Urothelium cell line (cell line): ENCODE measurements at places on chromosomes 12 and 14.
A peak's percentile ranks its signal among the peaks of the same experiment; 100 is the strongest.

DNA sequence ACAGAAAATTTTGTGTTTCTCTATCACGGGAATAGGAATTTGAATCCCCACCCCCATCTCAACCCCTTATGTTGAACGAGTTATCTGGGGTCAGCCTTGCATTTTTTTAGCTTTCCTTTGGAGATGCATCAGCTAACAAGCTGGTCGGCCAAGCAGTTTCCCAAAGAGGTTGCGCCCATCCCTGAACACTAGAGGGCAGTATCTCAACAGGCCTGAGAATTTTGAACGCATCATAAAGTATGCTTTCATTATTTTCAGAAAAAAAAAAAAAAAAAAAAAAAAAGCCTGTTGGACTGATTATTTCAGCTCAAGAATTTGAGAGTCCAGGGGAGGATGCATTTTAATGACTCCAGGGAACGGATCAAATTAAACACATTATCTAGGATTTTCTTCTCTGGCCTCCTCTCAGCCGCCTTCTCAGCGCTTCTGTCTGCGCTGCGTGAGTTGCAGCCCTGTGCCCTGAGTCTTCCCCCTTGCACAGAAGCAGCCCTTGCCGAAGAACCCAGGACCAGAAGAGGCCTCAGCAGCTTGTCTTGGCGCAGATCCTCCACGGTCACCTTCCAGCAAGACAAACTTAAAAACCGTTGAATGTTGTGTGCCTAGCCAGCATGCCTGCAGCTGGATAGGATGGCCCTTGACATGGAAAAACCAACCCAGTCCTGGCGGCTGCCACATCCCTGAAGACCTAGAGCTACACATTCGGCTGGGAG lies 76.6 kb upstream of the GZMB start:
- peak; percentile 66 for DNase-seq

GRCh38 chr12:45681465-45681864 lies 48.0 kb upstream of the ARID2 start:
- no peak for DNase-seq

- no peak for DNase-seq
Observed at GRCh38 chr12:5268424-5269210, 163.3 kb upstream of the NTF3 start.

GRCh38 chr12:112716099-112717093 lies 75.2 kb upstream of the RPH3A start:
- DNase-seq = peak; percentile 31

DNA sequence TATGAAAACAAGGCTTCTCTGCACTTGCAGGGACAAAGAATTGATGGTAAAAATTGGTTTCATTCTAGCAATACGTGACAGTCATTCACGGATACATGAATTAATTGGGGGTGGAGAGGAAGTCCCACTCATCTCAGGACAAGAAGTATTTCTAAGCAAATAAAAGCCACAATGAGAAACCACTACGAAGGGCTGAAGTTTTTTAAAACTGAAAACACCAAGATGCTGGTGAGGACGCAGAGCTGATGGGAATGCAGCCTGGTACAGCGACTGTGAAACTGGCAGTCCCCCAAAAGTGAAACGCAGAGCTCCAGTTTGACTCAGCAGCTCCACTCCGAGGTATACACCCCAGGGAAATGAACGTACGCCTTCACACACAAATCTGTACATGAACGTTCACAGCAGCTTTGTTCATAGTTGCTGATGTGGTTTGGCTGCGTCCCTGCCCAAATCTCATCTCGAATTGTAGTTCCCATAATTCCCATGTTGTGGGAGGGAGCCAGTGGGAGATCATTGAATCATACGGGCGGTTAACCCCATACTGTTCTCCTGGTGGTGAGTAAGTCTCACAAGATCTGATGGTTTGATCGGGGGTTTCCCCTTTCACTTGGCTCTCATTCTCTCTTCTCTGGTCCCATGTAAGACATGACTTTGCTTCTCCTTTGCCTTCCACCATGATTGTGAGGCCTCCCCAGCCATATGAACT lies 89.0 kb downstream of the SCARB1 start:
- peak; percentile 49 for DNase-seq

DNA sequence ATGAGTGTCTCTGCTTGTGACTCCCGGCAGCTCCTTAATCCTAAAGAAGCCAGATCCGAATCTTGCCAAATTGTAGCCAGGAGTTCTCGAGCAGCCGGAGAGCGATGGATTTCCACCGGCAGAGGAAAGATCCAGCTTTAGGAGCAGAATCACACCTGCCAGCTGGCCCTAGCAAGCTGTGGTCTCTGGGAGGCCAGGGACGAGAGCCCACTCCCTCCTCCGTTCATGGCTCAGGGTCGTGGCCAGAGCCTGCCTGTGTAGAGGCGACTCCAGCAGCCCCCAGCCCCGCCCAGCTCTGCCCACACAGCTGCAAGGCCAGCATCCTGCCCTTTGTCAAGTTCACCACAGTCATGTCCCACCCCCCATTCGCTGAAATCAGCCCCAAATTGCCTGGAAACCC lies 121.0 kb downstream of the SCARB1 start:
- DNase-seq = no peak

DNA sequence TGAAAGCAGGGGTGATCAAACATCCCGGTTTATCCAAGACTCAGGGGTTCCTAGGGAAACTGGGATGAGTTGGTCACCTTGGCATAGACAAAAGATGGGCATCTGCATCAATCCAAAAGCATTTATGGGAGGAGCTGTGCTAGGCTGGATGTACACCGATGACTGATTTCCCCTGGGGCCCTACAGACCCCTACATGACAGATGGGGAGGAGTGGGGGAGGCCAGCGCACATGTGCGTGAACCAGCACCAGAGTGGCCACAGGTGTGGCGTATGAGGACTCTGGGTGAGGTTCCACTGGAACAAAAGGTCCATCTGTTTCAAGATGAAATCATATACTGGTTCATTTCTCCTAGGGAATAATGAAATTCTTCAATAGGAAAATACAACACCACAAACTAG lies 210.4 kb downstream of the ITPR2 start:
- no peak for DNase-seq

DNA sequence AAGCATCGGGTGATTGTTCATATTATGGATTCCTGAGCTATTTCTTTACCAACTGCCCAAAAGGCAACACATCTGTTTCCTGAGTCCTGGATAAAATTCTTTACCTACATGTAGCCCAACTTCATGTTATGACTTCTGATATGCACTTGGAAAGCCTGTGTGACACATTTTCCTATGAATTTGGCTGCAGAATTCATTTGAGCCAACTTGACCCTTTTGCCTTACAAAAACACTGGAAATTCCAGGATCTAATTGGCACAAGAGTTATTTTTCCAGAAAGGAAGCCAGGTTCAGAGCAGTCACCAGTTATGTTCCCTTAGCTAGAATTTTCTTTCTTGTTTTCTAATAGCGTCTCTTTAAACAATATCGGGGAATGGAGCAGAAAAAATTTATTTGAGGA lies 202.5 kb upstream of the LRIG3 start:
- DNase-seq = no peak

- peak; percentile 7 for DNase-seq
Observed at GRCh38 chr14:95683793-95684192, 2.4 kb upstream of the TCL1B start.
